Activated naive CD4-positive, alpha-beta T cell treated with anti-CD3 and anti-CD28 coated beads for 36 hours (primary cell): ENCODE measurements at places on chromosomes 2 and 18.

DNA sequence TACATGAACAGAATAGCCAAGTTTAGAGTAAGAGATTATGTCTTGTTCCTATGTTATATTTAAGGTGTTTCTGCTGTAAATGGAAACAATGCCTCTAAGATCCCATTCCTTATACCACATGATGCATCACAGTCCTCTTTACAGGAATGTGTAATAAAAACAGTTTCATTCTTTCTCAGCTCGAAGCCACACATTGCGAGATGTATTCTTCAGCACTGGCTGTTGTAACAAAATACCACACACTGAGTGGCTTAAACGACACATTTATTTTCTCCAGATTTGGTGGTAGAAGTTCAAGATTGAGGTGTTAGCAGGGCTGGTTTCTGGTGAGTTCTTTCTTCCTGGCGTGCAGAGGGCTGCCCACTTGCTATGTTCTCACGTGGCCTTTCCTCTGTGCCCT, 246.2 kb downstream of the SOCS6 start:
- no peaks in the 10 kb centered on the region for H3K27me3 ChIP-seq
- DNase-seq = no peak
- peaks cover 3% of the 10 kb centered on the region for H3K4me1 ChIP-seq
- H3K27ac ChIP-seq = no peak overlapping the region
- no peaks in the 10 kb centered on the region for H3K36me3 ChIP-seq

GRCh38 chr2:85830645-85831044, 58.1 kb downstream of the ST3GAL5 start:
- H3K4me1 ChIP-seq = peaks cover 13% of the 10 kb centered on the region
- no peak overlapping the region for H3K4me3 ChIP-seq
- H3K36me3 ChIP-seq = no peaks in the 10 kb centered on the region
- no peak overlapping the region for H3K27ac ChIP-seq

GRCh38 chr2:117738991-117739839, 75.3 kb upstream of the DDX18 start:
- H3K36me3 ChIP-seq = no peaks in the 10 kb centered on the region
- H3K4me3 ChIP-seq = no peak overlapping the region
- no peak for DNase-seq
- H3K4me1 ChIP-seq = no peaks in the 10 kb centered on the region

DNA sequence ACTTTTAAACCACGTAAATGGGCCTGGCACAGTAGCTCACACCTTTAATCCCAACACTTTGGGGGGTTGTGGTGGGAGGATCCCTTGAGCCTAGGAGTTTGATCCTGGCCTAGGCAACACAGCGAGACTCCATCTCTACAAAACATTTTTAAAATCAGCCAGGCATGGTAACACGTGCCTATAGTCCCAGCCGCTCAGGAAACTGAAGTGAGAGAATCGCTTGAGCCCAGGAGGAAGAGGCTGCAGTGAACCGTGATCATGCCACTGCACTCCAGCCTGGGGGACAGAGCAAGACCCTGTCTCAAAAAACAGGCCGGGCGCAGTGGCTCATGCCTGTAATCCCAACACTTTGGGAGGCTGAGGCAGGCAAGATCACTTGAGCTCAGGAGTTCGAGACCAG, 12.2 kb downstream of the ROCK1 start:
- H3K27me3 ChIP-seq = no peaks in the 10 kb centered on the region
- H3K27ac ChIP-seq = no peak overlapping the region
- no peak overlapping the region for H3K4me3 ChIP-seq
- H3K36me3 ChIP-seq = peaks cover 8% of the 10 kb centered on the region
- H3K4me1 ChIP-seq = peaks cover 70% of the 10 kb centered on the region
- no peak for DNase-seq

GRCh38 chr2:169005080-169005598, 26.0 kb downstream of the ABCB11 start:
- peaks cover 10% of the 10 kb centered on the region for H3K4me1 ChIP-seq
- no peak overlapping the region for H3K27ac ChIP-seq
- no peak for DNase-seq
- H3K36me3 ChIP-seq = no peaks in the 10 kb centered on the region

- H3K4me3 ChIP-seq = no peak overlapping the region
- no peaks in the 10 kb centered on the region for H3K36me3 ChIP-seq
- no peak overlapping the region for H3K27ac ChIP-seq
- H3K27me3 ChIP-seq = peaks cover 9% of the 10 kb centered on the region
- no peak for DNase-seq
Observed at GRCh38 chr2:20937353-20937752, 106.5 kb downstream of the APOB start.

- no peak overlapping the region for H3K4me3 ChIP-seq
- DNase-seq = no peak
- H3K27me3 ChIP-seq = peaks cover 2% of the 10 kb centered on the region
- H3K4me1 ChIP-seq = no peaks in the 10 kb centered on the region
- H3K27ac ChIP-seq = no peak overlapping the region
Observed at GRCh38 chr2:37402636-37403035, 58.2 kb downstream of the QPCT start.
